ENCODE measurements at places on chromosomes 3 and 15. TPM values are rescaled to one million over a fixed set of nuclear protein-coding genes. Genes with fewer than 3 reads are reported as not detected.

Gene CLPX
- polyA plus RNA-seq = 24.4 TPM

Gene ACTRT3
- polyA plus RNA-seq = 1.5 TPM

Gene CYP19A1
- 0.21 TPM for polyA plus RNA-seq

Gene PRKCD
- polyA plus RNA-seq = 4.9 TPM

- no peak for DNase-seq
These were observed 260.1 kb downstream of the UACA start for GRCh38 chr15:70503073-70503745.

DNA sequence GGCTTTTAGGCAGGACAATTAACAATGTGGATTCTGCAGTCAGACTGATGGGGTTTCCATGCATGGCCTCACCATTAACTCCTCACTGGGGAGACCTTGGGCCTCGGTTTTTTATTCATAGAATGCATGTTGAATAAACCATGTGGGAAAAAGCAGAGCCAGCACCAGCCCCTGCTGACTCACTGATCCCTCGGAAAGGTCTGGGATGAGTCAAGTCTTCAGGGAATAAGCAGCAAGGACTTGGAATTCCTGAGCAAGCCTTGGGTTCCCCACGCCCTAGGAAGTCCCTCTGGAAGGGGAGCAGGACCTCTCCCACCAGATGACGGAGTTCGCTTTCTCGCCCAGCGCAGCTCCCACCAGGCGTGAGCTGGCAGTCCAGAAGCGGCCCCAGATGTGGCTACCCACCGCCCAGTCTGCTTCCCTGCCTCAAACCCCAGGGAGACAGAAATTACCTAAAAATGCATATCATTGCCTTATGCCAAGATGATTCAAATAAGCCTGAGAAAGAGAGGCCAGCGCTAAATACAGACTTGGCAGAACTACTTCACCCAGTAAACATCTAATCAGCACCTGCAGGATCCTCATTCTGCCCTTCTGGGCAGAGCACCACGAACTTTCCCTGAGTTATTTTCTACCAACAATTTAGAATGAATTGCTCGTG, 45.4 kb downstream of the BTD start:
- peak; percentile 81 for DNase-seq

DNA sequence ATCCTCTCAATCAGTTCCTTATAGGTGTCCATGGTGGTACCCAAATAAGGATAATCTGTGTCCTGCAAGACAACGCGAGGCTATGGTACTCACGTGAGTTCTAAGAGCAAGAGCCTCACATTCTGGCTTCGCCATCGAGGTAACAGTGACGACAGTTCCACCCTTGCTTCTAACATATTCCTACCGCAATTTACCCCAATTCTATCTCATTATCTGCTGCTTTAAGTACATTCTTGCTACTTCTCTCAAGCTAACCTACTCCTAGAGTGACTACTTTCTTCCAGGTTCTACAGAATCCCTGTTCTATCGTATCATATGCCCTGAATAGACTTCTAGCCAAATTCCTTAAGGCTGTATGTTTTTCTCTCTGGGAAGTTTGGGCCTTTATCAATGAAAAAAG, 26.6 kb downstream of the TFRC start:
- DNase-seq = no peak

- DNase-seq = peak; percentile 76
These were observed at the start of gene SEMA6D for GRCh38 chr15:47717036-47717612. Gene SEMA6D, plus strand, starts transcription at chr15:47717505. Its CDS starts 42,294 bp downstream, at chr15:47759799.

GRCh38 chr3:142779591-142779990, 55.8 kb downstream of the TRPC1 start:
- no peak for DNase-seq

DNA sequence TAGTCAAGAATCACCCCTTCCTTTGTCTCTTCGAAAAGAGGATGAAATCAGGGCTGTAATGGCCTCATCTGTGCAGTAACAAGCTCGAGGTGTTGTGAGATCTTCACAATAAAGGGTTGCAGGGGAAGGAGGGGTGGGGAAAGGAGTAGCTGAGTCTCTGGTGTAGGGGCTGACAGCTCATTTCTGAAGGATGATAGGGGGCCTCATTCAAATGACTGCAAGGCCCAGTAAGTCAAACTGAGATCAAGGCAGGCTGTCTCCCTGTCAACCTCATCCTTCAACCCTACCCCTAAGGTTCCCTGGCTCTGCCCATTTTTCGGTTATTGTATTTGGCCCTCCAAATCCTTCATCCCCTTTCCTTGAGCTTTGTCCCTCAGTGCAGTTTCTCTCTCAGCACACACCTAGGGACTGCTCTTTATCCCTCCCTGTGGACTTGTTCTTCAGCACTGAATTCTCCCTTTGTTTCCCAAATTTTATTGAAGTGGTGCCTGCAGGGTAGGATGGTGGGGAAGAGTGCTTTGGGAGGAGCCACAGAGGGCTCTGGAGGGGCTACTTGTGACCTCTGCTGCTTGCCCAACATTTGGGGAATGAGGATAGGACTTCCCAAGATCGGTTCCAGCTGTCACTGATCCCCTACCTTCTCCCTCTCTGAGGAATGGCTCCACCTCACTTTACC, 38.1 kb downstream of the ZNF589 start:
- DNase-seq = no peak

- DNase-seq = no peak
These were observed 117.4 kb downstream of the TIGIT start for GRCh38 chr3:114411190-114411668.

Gene TRPM1
- polyA plus RNA-seq = 0.03 TPM

GRCh38 chr3:187878772-187879518, 133.7 kb upstream of the BCL6 start:
- no peak for DNase-seq

DNA sequence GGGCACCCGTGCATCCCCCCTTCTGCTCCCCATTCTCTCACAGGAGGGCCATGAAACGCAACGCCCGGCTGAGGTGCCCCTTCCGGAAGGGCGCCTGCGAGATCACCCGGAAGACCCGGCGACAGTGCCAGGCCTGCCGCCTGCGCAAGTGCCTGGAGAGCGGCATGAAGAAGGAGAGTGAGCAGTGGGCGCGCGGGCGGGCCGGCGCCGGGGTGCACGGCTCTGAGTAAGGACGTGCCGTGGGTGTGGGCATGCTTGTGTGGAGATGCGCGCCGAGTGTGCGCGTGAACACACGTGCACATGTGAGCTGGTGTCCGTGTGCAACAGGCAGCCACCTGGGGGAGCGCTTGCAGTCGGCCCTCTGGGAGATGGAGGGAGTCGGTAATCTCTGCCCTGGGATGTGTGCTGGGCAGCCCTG, 28.1 kb downstream of the NR1I2 start:
- peak; percentile 37 for DNase-seq
